GM23248 (cell line): ENCODE measurements at places on chromosomes 5 and 9.

DNA sequence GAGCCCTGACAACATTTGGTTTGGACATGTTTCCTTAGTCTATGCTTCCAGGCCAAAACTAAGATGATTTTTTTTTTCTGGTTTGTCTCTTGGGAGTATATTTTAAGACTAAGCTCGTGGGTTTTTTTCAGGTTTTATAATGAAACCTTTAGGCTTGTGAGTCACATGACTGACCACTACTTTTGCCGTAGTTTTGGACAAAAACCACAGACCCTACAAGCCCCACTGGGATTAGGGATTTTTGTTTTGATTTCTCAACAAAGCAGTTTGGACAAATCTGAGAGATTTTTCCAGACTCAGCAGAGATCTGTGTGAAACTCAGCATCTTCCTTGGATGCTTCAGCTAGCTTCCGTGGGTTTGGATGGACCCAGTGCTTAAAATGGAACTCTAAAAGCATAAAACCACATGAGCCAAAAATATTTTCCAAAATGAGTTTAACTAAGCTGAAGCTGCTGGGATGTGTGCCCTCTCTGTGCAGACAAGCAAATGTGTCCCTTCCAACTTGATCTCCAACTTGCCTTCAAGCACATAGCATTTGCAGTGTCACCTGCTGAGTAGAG is 70.3 kb upstream of the SMIM15 start:
- H3K4me3 ChIP-seq: no peak overlapping the region
- no peaks in the 10 kb centered on the region for H3K27me3 ChIP-seq
- no peak for DNase-seq
- no peaks in the 10 kb centered on the region for H3K36me3 ChIP-seq

- no peaks in the 10 kb centered on the region for H3K4me1 ChIP-seq
- no peak overlapping the region for H3K27ac ChIP-seq
- no peak for DNase-seq
- no peaks in the 10 kb centered on the region for H3K27me3 ChIP-seq
- H3K4me3 ChIP-seq: no peak overlapping the region
These were observed 5.5 kb upstream of the MATR3 start for GRCh38 chr5:139287890-139288635.

GRCh38 chr5:140628711-140629110 is 4.3 kb downstream of the CD14 start:
- no peak overlapping the region for H3K27ac ChIP-seq
- no peaks in the 10 kb centered on the region for H3K36me3 ChIP-seq
- peak; percentile 17 for DNase-seq
- H3K4me1 ChIP-seq: peaks cover 12% of the 10 kb centered on the region
- no peaks in the 10 kb centered on the region for H3K27me3 ChIP-seq

DNA sequence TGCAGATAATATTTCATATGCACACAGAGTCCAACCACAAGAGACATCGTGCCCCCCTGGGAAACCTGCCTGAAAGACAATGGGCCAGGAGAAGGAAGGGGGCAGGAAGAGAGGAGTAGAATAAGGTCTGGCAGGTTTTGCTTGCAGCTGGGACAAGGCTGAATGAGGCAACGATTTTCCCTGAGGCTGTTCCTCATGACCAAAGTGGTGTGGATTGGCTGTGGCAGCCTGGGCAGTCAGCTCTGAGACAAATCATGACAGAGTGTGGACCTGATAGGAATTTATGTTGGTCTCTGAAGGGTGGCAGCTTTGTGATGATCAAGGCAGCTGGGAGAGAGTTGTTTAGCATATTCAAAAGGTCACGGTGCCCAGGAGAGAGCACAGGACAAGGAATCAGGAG is 119.3 kb downstream of the NMUR2 start:
- no peaks in the 10 kb centered on the region for H3K27me3 ChIP-seq
- no peak overlapping the region for H3K4me3 ChIP-seq
- DNase-seq: no peak
- no peaks in the 10 kb centered on the region for H3K4me1 ChIP-seq
- no peaks in the 10 kb centered on the region for H3K36me3 ChIP-seq
- no peak overlapping the region for H3K27ac ChIP-seq

DNA sequence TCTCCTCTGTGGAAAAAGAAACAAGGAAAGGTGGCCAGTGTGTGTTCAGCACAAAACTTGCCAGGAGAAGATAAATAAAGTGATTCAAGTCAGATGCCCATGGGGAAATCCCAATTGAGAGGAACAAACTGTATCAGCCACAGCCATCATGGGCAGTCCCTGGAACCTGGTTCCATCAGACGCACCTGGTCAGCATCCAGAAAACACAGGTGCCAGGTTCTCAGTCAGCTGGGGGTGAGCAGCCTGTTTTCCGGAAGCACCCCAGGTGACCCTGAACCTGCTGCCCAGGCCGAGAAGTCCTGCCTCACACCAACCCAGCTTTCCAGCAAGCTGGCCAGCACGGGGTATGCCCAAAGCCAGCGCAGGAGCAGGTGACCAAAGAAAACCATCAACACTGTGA is 30.5 kb downstream of the PTCH1 start:
- no peak for DNase-seq
- H3K36me3 ChIP-seq: no peaks in the 10 kb centered on the region
- no peaks in the 10 kb centered on the region for H3K4me1 ChIP-seq
- no peak overlapping the region for H3K4me3 ChIP-seq

- H3K4me1 ChIP-seq: peaks cover 38% of the 10 kb centered on the region
- H3K36me3 ChIP-seq: no peaks in the 10 kb centered on the region
- no peak overlapping the region for H3K27ac ChIP-seq
These were observed 48.4 kb downstream of the C9orf50 start for GRCh38 chr9:129572517-129572916.

DNA sequence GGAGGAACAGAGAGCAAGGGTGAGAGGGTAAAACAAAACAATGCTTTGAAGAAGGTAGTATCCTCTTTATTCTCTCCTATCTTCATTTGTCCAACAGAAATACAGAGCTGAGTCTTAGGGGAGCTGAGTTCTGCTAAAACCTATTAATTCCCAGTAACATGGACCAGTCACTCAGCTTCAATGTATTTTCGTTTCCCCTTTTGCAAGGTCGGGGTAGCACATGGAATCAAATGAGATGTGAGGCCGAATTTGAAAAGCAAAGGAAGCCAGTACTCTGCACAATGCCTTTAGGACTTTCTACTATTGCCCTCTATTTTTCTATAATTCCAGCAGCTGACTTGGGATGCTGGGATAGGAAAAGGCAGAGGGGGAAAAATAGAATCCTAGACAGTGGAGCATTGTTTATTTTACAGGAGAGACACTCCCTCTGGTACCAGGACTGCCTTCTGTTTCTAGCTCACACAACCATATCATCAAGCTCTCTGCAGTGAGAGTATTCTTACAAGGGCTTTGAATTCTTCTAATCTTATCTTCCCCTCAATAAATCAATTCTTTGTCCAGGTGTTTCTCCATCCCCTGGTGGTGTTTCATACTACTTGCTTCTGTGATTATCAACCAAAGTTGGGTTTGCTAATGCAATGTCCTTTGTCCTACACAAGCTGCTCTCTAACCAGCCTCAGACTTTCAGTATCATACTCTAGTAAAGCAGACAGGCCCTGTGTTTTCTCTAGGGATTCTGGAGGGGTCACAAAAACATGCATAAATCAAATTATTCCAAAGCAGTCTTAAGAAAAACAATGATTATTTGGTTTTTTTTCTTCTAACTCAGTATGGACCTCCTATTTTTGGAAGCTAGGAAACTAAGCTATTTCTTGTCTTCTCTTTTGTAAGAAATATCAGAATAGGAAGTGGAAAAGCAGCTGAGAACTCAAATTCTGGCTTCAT is 341.5 kb downstream of the OSTF1 start:
- no peak for DNase-seq
- H3K36me3 ChIP-seq: no peaks in the 10 kb centered on the region
- H3K27me3 ChIP-seq: no peaks in the 10 kb centered on the region
- H3K4me3 ChIP-seq: no peak overlapping the region

DNA sequence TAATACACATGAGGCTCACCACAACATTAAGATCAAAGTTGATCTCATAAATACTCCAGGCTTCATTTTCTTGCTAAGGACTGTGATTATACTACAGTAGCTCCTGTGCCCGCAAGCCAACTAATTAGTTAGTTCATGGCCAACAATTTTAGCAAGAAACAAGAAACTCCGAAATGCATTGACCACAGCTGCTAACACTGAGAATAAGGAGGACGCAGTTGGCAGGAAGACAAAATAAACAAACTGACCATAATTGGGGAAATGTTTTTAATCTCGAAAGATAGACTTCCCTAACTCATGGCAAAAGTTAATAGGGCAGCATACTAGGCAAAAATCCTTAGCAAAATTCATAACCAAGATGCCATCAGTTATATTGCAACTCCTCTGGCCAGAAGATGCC is 115.5 kb upstream of the SPEF2 start:
- no peak overlapping the region for H3K27ac ChIP-seq
- no peaks in the 10 kb centered on the region for H3K36me3 ChIP-seq
- H3K4me1 ChIP-seq: no peaks in the 10 kb centered on the region
